ENCODE measurements at places on chromosomes 2 and 18.

- no peak for DNase-seq
These were observed 275.1 kb downstream of the TGIF1 start for GRCh38 chr18:3725115-3725514.

DNA sequence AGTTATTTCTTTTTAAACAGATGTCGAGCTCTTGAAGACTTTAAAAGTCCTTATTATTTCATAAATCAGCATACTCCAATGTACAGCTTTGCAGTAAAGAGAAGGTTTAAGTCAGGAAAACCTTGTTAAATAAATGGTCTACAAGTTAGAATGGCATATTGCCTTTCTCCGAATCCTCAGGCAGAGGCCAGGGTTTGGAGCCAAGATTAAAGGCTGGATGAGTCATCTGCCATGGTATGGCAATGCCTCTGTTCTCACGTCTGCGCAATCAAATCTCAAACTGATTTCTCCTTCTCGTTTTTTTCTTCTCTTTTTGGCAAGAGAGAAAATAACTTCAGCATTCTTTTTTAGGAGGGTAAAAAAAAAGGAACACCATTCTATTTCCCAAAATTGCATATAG, 5.6 kb upstream of the KCNJ3 start:
- no peak for DNase-seq

- no peak for DNase-seq
These were observed 51.4 kb downstream of the CMPK2 start for GRCh38 chr2:6814312-6814711.

DNA sequence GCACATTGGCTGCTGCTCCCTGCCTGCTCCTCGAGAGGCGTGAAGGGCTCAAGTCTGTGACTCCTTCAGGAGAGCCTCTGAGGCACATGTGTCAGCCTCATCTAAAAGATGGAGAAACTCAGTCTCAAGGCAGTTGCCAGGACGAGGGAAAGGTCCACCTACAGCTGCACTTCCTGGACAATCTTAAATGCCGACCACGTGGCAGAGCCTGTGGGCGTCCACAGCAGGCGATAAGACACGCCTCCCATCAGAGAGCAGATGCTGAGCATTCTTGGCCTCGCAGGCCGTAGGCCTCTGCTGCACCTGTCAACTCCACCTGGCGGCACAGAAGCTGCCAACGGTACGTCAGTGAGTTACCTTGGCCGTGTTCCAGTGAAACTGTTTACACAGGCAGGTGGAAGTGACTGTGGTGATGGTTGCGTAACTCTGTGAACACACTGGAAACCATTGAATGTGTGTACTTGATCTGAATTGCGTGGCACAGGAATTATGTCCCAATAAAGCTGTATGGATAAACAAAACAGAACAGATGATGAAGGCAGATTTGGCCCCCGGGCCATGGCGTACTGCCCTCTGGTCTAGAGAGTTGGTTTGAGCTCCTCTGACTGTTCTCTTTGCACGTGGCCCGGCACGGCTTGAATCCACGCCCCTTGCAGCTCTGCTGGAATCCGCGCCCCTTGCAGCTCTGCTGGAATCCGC, 114.5 kb downstream of the RNF144A start:
- DNase-seq = no peak

DNA sequence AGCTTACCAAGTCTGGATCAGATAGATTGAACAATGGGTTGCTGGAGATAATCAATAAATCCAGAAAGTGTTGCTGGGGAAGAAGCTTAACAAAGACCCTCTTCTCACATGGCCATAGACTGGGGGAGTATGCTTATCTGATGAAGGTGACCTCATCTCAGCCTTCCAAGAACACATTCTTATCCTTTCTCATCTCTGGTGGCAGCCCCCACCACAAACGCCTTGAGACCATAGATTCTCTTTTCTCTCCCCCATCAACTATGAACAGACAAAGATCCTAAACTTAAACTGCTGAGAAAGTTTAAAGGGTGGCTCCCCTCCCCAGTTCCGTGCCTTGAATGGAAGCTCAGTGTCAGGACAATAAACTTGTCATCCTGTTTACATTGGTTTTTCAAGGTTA, 428.7 kb upstream of the TRIB2 start:
- DNase-seq = no peak

DNA sequence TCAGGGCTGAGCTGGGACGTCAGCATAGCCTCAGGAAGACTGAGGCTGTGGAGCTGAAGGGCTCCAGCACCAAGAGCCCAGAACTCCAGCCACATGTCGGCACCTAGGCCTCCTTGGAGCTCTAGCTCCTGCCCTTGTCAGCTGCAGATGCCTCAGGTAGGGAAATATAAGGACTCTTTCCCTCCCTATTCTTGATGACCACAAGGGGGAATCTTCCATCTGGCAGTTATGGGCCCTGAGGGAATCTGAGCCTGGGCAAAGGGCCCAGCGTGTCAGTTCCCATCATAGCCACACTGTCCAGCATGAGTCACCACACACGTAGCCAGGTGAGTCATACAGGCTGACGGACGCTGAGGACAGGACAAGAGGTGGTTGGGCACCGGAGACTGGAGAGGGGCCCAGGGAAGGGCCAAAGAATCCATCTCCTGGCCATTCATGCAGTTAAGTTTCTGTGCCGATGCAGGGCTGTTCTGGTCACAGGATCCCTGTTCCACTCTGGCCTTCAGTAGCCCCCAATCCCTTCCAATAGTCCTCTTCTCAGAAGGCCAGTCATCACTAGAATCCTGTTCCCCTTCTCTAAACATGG, 1.8 kb downstream of the MPV17 start:
- DNase-seq = no peak

DNA sequence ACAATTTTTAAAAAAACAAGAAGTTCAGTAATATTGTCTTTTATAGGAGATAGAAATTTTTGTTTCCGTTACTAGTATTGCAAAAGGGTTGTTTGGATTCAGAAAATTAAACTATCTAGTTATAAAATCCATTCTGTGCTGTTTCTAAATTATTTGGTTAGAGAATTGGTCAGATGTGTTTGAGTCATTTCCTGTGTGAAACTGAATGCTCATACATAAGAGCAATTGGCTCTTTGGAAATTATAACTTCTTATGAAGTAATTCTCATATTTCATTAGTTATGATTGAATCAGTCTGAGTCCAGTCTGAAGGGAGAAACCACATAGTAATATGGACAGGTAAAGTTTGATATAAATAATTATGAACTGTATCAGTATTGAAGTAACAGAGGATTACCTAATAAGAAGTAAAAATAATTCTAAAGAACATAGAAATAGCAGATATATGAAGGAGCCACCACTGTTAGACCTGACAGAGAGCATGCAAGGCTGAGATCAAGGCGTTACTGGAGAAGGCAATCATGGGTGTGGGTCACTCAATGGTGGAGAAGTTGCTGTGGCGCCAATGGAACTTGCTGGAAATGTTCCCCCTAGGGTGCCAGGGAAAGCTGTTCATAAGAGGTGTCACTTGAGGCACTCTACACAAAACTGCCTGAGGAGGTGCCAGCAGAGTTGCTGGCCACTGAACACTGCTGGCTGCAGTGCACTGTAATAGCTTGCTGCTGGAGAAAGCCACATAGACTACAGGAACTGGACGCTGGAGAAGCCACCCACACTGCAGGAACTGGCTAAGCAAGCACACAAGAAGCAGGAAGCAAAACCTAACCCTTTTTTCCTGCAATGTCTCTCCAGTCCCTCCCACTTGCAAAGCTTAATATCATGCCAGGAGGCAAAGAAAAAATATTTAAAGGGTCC, 18.0 kb upstream of the FAP start:
- no peak for DNase-seq

GRCh38 chr2:151999053-151999452, 99.8 kb downstream of the CACNB4 start:
- DNase-seq = no peak

DNA sequence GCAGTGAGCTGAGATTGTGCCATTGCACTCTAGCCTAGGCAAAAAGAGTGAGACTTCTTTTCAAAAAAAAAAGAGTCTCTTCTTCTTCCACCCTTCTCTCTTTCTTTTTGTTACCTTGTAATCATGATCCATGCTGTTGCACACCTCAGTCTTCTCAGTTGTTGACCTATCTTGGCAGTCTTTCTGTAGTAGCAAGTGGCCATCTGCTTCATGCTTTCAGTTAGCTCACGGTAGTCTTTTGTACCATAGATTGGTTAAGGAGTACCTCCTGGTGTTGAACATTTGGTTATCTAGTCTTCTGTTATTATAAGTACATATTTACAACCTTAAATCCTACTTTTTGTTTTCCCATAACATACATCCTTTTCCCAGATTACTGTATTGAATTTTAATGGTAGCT, 3.1 kb downstream of the GORASP2 start:
- no peak for DNase-seq

- DNase-seq = no peak
These were observed 132.6 kb downstream of the SEPTIN10 start for GRCh38 chr2:109481196-109481555.

GRCh38 chr18:36493349-36494159, 196.0 kb downstream of the FHOD3 start:
- no peak for DNase-seq

DNA sequence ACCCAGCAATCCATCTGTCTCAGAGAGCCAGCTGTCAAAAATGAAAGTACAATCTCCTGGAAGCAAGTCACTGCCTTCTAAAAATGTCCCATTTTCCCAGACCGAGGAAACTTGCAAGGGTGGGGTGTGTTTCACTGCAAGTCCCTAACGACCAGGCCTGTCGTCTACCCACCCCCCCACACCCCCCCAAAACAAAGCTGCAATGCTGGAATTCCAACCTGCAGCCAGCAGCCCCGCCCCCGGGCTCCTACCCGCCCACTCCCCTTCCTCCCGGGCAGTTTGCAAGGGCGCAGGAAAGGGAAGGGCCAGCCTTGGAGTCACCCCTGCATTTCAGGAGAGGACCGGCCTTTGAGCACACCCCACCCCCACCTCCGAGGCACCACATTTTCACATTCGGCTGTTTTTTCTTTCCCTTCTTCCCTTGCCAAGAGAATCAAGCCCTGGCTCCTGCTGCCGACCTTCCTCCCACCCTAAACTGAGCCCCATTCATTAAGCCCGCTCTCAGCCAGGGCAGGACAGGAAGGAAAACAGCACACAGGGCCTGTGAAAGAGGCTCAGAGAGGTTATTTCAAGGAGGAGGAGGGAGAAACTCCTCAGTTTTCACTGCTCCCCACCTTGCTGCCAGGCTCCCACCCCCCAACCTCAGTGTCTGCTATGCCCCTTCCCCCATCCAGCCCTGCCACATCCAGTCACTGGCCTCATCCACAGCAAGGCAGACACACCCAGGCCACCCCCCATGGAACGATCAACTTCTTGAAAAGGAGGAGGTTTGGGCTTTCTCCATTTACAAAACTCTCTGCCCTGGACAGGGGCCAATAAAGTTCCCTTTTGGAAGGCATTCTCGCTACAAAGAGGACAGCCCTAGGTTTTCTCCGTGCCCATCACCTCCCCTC, 11.3 kb downstream of the SMAD7 start:
- DNase-seq = no peak

- DNase-seq = no peak
These were observed 404.6 kb upstream of the CWC22 start for GRCh38 chr2:180411661-180412060.

GRCh38 chr2:127653421-127654083, 7.6 kb downstream of the GPR17 start:
- DNase-seq = no peak

All from cortex of kidney (tissue), 1 donor.